ENCODE measurements at places on chromosomes 4 and X. TPM values are rescaled to one million over a fixed set of nuclear protein-coding genes. Genes with fewer than 3 reads are reported as not detected.

- H3K4me3 ChIP-seq = no peak overlapping the region
- H3K4me1 ChIP-seq = peaks cover 7% of the 10 kb centered on the region
- H3K27ac ChIP-seq = no peak overlapping the region
- no peaks in the 10 kb centered on the region for H3K36me3 ChIP-seq
- H3K27me3 ChIP-seq = no peaks in the 10 kb centered on the region
Observed at GRCh38 chr4:23368081-23368697, 521.7 kb downstream of the PPARGC1A start.

- H3K27me3 ChIP-seq = no peaks in the 10 kb centered on the region
- no peaks in the 10 kb centered on the region for H3K36me3 ChIP-seq
- H3K4me1 ChIP-seq = no peaks in the 10 kb centered on the region
- H3K4me3 ChIP-seq = no peak overlapping the region
- DNase-seq = no peak
- H3K27ac ChIP-seq = no peak overlapping the region
Observed at GRCh38 chr4:90498175-90498574, 371.0 kb downstream of the CCSER1 start.

DNA sequence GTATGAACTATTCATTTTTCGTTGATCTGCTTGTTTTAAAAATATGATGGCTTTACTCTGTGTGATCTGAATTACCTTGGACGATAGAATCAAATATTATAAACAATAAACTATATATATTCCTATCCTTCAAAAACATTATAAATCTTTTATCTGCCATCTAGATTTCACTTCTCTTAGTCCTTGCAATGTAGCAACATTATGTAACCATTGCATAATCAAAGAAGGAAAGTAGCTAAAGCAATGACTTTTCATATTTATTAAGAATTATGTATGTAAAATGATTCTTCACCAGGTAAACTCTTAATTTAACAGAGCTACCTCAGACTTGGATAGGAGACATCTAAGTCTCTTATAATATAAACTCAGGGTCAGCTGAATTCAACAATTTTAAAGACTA, 210.5 kb downstream of the ADAMTS3 start:
- H3K27me3 ChIP-seq = no peaks in the 10 kb centered on the region
- H3K36me3 ChIP-seq = no peaks in the 10 kb centered on the region
- no peak overlapping the region for H3K4me3 ChIP-seq
- H3K27ac ChIP-seq = no peak overlapping the region
- no peaks in the 10 kb centered on the region for H3K4me1 ChIP-seq

GRCh38 chrX:32397562-32398216, 813.7 kb downstream of the DMD start:
- no peaks in the 10 kb centered on the region for H3K4me1 ChIP-seq
- H3K27me3 ChIP-seq = no peaks in the 10 kb centered on the region
- H3K27ac ChIP-seq = no peak overlapping the region
- H3K36me3 ChIP-seq = no peaks in the 10 kb centered on the region

- no peak overlapping the region for H3K4me3 ChIP-seq
- DNase-seq = no peak
- H3K4me1 ChIP-seq = no peaks in the 10 kb centered on the region
- H3K36me3 ChIP-seq = no peaks in the 10 kb centered on the region
- no peaks in the 10 kb centered on the region for H3K27me3 ChIP-seq
- no peak overlapping the region for H3K27ac ChIP-seq
Observed at GRCh38 chrX:45667666-45668065, 467.0 kb upstream of the DIPK2B start.

- peaks cover 11% of the 10 kb centered on the region for H3K36me3 ChIP-seq
- H3K4me3 ChIP-seq = no peak overlapping the region
- no peaks in the 10 kb centered on the region for H3K4me1 ChIP-seq
- no peak for DNase-seq
Observed at GRCh38 chr4:5878359-5878758, 14.5 kb downstream of the CRMP1 start.

DNA sequence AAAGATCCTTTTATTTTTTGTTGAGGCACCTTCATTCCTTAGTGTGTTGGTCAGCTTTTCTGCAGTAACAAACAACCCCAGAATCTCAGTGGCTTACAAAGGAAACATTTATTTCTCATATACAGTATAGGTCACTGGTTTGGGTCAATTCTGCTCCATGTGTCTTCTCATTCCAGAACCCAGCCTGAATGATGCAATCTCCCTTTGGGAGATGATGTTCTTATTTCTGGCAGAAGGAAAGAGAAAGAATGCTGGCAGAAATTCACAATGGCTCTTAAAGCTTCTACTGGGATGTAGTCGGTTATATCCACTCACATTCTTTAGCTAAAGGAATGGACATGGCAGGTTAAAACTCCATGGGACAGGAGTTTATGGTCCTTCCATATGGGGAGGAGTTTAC, 42.3 kb downstream of the IDS start:
- H3K27ac ChIP-seq = no peak overlapping the region
- H3K4me3 ChIP-seq = no peak overlapping the region
- peaks cover 1% of the 10 kb centered on the region for H3K27me3 ChIP-seq
- no peaks in the 10 kb centered on the region for H3K36me3 ChIP-seq

DNA sequence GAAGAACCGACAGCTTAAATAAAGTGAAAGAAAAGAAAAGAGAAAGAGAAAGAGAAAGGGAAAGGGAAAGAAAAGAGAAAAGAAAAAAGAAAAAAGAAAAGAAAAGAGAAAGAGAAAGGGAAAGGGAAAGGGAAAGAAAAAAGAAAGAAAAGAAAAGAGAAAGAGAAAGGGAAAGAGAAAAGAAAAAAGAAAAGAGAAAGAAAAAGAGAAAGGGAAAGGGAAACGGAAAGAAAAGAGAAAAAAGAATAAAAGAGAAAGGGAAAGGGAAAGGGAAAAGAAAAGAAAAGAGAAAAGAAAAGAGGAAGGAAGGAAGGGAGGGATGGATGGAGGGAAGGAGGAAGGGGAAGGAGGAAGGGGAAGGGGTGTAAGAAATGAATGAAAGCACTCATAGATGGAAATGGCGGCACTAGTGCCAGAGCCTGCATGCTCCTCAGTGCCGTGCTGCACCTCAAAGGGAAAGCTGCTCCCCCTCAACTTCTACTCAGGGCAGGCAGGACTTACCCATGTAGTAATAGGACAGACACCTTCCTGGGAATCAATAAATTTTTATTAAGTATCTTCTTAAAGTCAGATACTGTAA, 70.7 kb downstream of the AFAP1 start:
- H3K4me1 ChIP-seq = peaks cover 3% of the 10 kb centered on the region
- H3K27ac ChIP-seq = no peak overlapping the region
- no peak for DNase-seq
- no peak overlapping the region for H3K4me3 ChIP-seq
- peaks cover 41% of the 10 kb centered on the region for H3K36me3 ChIP-seq

- no peak for DNase-seq
- peaks cover 3% of the 10 kb centered on the region for H3K4me1 ChIP-seq
- H3K36me3 ChIP-seq = no peaks in the 10 kb centered on the region
- H3K27ac ChIP-seq = no peak overlapping the region
- H3K27me3 ChIP-seq = no peaks in the 10 kb centered on the region
Observed at GRCh38 chr4:150140774-150141400, 62.6 kb downstream of the DCLK2 start.

DNA sequence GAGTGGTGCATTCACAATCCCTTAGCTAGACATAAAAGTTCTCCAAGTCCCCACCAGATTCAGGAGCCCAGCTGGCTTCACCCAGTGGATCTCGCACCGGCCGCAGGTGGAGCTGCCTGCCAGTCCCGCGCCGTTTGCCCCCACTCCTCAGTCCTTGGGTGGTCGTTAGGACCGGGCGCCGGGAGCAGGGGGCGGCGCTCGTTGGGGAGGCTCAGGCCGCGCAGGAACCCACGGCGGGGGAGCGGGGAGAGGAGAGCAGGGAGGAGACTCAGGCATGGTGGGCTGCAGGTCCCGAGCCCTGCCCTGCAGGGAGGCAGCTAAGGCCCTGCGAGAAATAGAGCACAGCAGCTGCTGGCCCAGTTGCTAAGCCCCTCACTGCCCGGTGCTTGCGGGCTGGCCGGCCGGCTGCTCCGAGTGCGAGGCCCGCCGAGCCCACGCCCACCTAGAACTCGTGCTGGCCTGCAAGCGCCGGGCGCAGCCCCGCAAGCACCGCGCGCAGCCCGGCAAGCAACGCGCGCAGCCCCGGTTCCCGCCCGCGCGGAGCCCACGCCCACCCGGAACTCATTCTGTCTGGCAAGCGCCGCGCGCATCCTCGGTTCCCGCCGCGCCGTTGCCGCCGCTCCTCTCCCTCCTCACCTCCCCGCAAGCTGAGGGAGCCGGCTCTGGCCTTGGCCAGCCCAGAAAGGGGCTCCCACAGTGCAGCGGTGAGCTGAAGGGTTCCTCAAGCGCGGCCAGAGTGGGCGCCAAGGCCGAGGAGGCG, 153.5 kb downstream of the SLC7A11 start:
- peaks cover 3% of the 10 kb centered on the region for H3K27me3 ChIP-seq
- H3K4me3 ChIP-seq = no peak overlapping the region
- no peak overlapping the region for H3K27ac ChIP-seq
- H3K4me1 ChIP-seq = peaks cover 24% of the 10 kb centered on the region

The GIMD1 gene
- total RNA-seq = not detected

DNA sequence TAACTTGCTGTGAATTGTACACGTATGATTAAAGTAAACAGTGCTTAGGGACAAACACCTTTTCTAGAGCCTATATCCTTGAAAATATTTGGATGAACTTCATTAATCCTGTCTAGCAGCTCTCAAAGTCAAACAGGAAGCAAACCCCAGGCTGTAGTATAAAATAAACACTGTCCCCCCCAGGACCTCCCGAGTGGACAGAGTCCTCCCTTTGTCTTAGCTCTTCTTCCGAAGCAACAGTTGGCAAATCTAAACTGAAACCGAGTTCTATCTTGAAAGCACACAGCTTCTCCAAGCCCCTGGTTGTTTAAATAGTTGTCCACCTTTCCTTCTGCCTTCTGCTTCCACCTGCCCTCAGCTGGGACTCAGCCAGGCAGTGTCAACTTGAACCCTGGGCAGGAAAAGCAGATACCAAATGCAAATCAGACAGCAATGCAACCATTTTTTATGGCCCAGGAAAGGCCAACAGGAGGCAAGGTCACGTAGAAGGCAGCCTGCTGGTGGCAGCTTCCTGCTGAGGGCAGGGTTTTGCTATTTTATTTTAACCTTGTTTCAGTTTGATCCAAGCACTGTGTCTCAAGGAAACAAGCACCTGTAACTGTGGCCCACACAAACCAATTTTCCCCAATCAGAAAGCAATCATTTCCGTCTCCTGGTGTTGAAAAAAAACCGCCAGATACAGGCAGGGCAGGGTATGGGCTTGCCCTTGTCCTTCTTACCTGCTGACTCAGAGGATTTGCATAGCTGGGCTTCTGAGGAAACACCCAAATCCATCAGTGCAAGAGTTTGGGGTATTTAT, 110.3 kb upstream of the KIT start:
- H3K4me3 ChIP-seq = no peak overlapping the region
- H3K4me1 ChIP-seq = peaks cover 43% of the 10 kb centered on the region
- H3K27me3 ChIP-seq = peaks cover 6% of the 10 kb centered on the region
- no peaks in the 10 kb centered on the region for H3K36me3 ChIP-seq
- H3K27ac ChIP-seq = peak overlapping the region; percentile 6

The ARHGEF9 gene
- 14.3 TPM for total RNA-seq

DNA sequence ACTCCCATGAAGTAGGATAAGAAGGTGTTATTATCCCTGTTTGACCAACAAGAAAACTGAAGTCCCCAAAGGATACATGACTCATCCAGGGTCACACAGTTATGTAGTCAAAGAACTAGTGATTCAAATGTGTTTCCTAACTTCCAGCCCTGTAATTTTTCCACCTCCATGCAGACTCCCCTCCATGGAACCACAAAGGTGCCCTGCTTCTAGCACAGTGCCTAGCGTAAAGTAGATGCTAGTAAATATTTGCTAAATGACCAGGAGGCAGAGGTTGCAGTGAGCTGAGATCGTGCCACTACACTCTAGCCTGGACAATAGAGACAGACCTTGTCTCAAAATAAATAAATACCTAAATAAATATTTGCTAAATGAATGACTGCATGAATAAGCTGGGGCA, 55.8 kb downstream of the FRMPD3 start:
- no peak overlapping the region for H3K27ac ChIP-seq
- H3K4me3 ChIP-seq = no peak overlapping the region
- H3K27me3 ChIP-seq = peaks cover 2% of the 10 kb centered on the region

The FAM53A gene
- total RNA-seq = 1.8 TPM

The FOXP3 gene
- 0.26 TPM for total RNA-seq

DNA sequence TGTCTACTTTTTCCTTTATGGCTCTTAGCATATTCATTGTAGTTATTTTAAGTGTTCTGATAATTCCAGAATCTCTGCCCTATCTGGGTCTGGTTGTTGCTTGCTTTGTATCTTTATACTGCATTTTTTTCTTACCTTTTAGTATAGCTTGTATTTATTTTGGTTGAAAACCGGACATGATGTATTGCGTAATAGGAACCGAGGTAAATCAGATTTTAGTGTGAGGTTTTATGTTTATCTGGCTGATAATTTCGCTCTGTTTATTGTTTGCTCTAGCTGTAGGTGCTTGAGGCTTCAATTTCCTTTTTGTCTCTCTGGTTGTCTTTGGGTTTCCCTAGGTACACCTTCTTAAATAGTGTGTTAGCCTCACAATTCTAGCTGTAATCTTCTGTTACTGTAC, 263.8 kb upstream of the LCORL start:
- H3K27me3 ChIP-seq = no peaks in the 10 kb centered on the region
- DNase-seq = no peak
- no peaks in the 10 kb centered on the region for H3K36me3 ChIP-seq
- H3K4me1 ChIP-seq = no peaks in the 10 kb centered on the region
- no peak overlapping the region for H3K27ac ChIP-seq

DNA sequence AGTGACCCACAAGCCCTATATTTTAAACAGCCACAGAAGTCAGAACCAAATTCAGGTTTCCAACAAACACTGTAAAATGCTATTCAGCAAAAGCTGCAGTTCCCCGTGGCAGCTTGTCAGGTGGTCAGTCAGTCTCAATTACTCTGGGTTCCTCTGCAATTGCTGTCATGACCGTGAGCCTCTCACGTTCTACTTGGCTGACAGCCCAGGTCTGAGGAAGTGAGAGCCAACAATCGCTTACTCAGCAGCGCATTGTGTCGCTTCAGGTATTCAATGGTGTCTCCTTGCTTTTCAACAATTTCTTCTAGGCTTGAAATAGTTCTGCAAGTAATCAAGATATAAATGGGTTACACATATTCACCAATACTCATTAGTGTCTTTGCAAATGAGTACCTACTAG, 25.8 kb downstream of the TRIM75 start:
- H3K4me3 ChIP-seq = no peak overlapping the region
- H3K27ac ChIP-seq = no peak overlapping the region
- no peak for DNase-seq
- H3K27me3 ChIP-seq = no peaks in the 10 kb centered on the region
- H3K36me3 ChIP-seq = no peaks in the 10 kb centered on the region

DNA sequence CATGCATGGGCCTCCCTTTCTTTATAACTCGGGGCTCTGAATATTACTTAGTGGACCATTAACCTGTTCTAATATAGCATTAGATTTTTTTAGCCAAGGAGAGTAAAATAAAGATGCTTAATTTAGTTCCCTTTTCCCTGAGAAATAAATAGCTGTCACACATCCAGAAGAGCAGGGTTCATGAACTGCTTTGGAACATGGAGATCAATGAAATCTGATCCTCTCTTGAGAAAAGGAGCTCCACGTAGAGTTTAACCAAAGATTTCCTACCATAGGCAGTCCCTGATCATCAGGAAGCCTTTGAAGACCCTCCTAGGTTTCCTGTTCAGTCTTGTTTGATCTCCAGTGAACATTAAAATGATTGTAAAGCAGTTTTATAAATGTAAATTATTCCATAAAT, 8.5 kb upstream of the PCDH19 start:
- no peak overlapping the region for H3K4me3 ChIP-seq
- no peaks in the 10 kb centered on the region for H3K36me3 ChIP-seq
- peaks cover 3% of the 10 kb centered on the region for H3K27me3 ChIP-seq
- DNase-seq = no peak

- DNase-seq = no peak
- no peaks in the 10 kb centered on the region for H3K27me3 ChIP-seq
- H3K4me1 ChIP-seq = peaks cover 16% of the 10 kb centered on the region
- no peaks in the 10 kb centered on the region for H3K36me3 ChIP-seq
Observed at GRCh38 chr4:95021099-95021498, 263.3 kb downstream of the BMPR1B start.

The ELF4 gene
- total RNA-seq = 23.6 TPM

Measured in endothelial cell (in vitro differentiated cells).